Amygdala (tissue), 56 donors: ENCODE measurements at places on chromosomes 12 and 14.
A peak's percentile ranks its signal among the peaks of the same experiment; 100 is the strongest.

- no peak for DNase-seq
Measured at GRCh38 chr14:38063711-38064320, 143.9 kb upstream of the SSTR1 start.

DNA sequence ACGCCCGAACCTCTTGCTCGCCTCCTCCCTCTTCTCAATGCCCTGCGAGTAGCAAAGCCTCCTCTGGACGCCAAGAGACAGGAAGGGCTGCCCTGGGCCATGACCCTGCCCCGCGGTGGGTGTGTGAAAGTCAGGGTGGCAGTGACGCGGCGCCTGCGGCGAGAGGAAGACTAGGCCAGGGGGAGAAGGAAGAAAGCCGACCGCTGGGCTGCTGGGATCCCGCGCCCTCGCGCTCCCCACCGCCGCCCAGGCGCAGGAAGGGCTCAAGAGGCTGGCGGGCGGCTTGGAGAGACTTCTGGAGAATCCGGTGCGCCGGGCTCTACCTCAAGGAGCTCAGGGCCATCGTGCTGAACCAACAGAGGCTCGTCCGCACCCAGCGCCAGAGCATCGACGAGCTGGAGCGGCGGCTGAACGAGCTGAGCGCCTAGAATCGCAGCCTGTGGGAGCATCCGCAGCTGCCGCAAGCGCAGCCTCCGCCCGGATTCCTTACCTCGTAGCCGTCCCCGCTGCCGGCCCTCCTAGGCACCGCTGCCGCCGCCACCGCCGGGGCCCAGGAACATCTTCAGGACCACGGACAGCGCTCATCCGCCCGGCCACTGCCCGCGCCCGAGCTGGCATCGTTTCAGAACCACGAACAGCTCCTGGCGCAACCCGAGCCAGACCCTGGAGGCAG lies 105.0 kb upstream of the PRB2 start:
- peak; percentile 67 for DNase-seq

DNA sequence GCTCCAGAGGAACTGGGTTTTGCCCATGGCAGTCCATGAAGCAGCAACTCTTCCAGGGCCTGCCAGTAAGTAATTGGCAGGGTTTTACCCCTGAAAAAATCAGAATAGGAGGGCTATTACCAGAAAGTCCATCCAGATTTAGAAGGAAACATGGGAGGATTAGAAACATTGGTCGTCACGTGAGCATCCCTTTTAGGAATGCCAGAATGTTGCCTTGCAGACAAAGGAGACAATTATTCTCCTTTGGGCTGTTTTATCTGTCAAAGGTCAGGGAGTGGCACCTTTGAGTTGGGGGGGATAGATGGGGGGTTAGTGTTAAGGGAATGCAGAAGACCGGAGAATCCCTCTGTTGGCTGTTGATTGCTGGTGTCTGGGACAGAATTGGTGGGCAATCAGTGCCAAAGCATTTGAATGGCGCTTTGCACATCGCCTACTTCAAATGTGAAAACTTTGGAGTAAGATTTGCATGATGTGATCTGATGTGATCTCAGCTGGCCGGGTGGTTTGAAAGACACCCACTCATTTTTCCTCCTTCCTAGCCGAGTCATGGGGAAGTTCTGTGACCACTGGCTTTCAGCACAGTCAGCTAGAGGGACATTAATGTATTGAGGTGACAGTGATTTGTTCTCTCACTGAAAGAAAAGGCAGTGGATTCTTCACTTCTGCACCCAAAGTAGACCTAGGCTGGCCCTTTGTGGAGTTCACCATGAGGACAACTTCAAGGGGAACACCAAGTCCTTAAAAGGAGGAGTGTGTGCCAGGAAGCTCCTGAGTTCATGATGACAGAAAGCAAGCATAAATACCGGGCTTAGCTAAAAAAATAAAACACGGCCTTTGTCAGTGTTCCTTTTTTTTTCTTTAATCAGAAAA lies 31.4 kb downstream of the FLVCR2 start:
- DNase-seq = no peak

GRCh38 chr12:37546901-37547475 lies 769.6 kb upstream of the ALG10B start:
- DNase-seq = no peak

DNA sequence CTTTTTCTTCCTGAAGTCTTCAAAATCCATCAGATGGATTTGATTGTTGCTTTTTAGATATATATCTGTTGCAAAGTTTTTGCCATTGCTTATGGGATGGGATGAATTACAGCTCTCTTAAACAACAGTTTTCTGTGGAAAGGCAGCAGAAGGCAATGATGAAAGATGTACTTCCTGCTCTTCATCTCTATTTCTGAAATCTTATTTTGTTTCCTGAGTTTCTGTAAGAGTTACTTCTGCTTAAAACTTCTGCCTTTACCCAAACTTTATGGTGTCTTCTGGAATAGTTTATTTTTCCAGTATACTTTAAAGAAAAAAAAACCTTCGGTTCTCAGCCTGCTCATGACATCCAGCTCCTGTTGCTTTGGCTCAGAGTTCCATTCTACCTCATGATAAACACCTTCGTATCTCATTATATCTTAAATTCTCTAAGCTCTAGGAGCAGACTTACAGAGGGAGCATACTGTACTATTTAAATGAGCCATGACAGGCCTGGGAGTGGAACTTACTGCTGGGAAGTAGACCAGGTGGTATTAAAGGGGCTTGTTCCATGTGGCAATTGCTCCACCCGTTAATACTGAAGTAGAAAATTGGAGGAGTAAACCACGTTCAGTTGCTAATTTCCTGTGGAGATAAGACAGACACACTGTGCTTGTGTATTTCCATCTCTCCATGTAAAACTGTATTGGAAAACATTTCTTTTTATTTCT lies 288.4 kb downstream of the FBXL14 start:
- no peak for DNase-seq

GRCh38 chr12:49288412-49288853 lies 6.5 kb upstream of the PRPH start:
- DNase-seq = peak; percentile 1

- no peak for DNase-seq
Measured at GRCh38 chr12:47889040-47889439, 15.8 kb downstream of the VDR start.

- no peak for DNase-seq
Measured at GRCh38 chr14:79991866-79992265, 219.4 kb downstream of the DIO2 start.

GRCh38 chr12:119694111-119694510 lies 26.2 kb downstream of the PRKAB1 start:
- no peak for DNase-seq

- DNase-seq = no peak
Measured at GRCh38 chr12:6950401-6950801, 755 bp upstream of the PTPN6 start.

DNA sequence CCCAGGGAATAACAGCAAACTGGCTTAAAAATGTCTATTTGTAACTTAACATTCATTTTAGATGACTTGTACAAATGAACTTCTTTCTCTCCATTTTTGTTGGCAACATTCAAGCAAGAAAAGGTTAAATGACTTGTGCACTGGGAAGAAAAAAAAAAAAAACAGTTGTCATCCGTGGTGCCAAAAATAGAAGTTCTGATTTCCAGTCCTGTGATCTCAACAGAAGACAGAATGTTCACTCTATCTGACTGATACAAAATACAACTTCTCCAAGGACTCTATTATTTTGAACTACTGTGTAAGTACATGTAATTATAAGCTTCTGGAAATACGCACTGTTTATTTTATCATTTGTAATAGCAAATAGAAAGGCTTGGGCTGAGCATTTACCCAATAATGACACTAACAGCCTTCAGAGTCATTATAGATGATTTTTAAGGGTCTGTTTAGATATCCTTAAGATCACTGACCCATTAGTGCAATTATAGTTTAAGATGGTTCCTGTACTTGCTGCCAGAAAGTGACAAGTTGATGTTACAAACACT lies 59.9 kb downstream of the LIN7A start:
- DNase-seq = no peak

GRCh38 chr12:52838609-52839435 lies 4.7 kb upstream of the KRT79 start:
- no peak for DNase-seq

- no peak for DNase-seq
Measured at GRCh38 chr12:41629611-41630010, 441.5 kb downstream of the PDZRN4 start.
